ENCODE measurements at places on chromosomes 3 and 15. TPM values are rescaled to one million over a fixed set of nuclear protein-coding genes. Genes with fewer than 3 reads are reported as not detected.
A peak's percentile ranks its signal among the peaks of the same experiment; 100 is the strongest.

The ANKRD34C gene
- not detected for total RNA-seq

The DLL4 gene
- total RNA-seq, result 11.0 TPM

The ALPK3 gene
- total RNA-seq, result 0.69 TPM

The ISLR gene
- 69.4 TPM for total RNA-seq

The EFHB gene
- total RNA-seq, result not detected

The SCN11A gene
- 0.65 TPM for total RNA-seq

GRCh38 chr15:57703387-57703786 lies 3.1 kb upstream of the POLR2M start:
- H3K4me1 ChIP-seq, result peaks cover 11% of the 10 kb centered on the region
- H3K4me3 ChIP-seq, result no peak overlapping the region
- no peaks in the 10 kb centered on the region for H3K27me3 ChIP-seq
- no peaks in the 10 kb centered on the region for H3K36me3 ChIP-seq

DNA sequence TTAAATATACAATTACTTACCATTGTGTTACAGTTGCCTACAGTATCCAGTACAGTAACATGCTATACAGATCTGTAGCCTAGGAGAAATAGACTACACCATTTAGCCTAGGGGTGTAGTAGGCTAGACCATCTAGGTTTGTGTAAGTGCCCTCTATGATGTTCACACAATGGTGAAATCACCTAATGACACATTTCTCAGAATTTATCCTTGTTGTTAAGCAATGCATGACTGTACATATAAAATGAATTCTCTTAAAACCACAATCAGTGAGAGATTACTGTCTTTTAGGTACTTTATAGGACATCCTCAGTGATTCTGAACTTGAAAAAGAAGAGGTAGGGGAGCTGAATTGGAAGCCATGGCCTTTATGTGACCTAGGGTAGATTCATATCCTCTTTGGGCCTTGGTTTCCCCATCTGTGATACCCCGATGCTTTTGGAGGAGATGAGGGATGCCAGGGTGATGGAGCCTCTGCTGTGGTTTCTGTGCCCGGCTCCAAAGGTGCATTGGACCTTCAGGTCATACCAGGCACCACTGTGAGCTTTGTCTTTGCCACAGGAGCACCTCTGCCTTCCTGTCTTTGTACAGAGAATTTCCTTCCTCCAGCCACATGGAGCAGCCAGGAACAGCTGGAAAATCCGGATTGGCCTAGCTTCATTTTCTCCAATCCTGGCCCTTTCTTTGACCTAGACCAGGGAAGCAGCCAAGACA lies 51.9 kb upstream of the FLNB start:
- no peak overlapping the region for H3K4me3 ChIP-seq
- H3K4me1 ChIP-seq, result peaks cover 38% of the 10 kb centered on the region
- H3K27me3 ChIP-seq, result no peaks in the 10 kb centered on the region
- DNase-seq, result no peak
- no peaks in the 10 kb centered on the region for H3K36me3 ChIP-seq
- no peak overlapping the region for H3K27ac ChIP-seq

DNA sequence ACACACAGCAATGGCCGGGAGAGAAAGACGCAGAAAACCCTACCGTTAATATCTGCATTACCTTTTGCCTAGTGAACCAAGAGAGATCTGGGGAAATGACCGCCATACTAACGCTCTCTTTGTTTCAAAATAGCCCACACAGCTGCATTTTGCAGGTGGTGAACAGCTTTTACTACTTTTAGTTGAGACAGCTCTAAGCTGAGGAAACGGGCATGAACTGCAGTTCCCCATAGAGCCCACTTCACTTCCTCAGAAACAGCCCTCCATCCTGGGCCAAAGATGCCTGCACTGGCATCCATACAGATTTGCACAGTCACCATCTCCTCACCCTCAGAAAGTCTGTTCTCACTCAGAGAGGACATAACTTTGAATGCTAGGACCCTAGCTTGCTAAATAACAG lies 45.0 kb downstream of the ZNF860 start:
- H3K27me3 ChIP-seq, result no peaks in the 10 kb centered on the region
- peaks cover 7% of the 10 kb centered on the region for H3K4me1 ChIP-seq
- H3K27ac ChIP-seq, result no peak overlapping the region
- no peak for DNase-seq
- H3K36me3 ChIP-seq, result no peaks in the 10 kb centered on the region

DNA sequence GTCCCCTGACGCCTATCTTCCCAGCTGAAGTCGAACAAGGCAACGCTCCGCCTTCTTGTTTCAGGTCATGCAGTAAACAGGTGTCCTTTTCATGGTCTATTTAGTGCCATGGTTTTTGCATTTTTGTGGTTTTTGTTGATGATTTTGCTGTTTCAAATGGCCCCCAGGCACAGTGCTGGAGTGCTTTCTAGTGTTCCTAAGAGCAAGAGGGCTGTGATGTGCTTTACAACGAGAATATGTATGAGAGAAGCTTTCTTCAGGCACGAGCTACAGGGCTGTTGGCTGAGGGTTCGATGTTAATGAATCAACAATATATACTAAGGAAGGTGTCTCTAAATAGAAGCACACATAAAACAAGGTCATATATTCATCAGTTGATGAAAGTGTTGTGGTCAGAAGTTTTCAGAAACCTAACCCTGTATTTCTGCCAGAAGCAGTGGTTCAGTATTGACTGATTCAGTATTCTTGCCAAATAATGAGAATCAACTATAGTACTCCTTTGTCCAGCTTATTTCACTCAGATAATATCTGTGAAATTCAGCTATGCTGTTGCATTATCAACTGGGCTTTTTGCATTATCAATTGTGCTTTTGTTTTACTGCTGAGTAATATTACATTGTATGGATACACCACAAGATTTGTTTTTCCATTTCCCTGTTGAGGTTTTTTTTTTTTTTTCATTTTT lies 18.5 kb downstream of the LIMD1 start:
- H3K4me3 ChIP-seq, result no peak overlapping the region
- H3K4me1 ChIP-seq, result peaks cover 91% of the 10 kb centered on the region
- DNase-seq, result no peak
- no peaks in the 10 kb centered on the region for H3K27me3 ChIP-seq

DNA sequence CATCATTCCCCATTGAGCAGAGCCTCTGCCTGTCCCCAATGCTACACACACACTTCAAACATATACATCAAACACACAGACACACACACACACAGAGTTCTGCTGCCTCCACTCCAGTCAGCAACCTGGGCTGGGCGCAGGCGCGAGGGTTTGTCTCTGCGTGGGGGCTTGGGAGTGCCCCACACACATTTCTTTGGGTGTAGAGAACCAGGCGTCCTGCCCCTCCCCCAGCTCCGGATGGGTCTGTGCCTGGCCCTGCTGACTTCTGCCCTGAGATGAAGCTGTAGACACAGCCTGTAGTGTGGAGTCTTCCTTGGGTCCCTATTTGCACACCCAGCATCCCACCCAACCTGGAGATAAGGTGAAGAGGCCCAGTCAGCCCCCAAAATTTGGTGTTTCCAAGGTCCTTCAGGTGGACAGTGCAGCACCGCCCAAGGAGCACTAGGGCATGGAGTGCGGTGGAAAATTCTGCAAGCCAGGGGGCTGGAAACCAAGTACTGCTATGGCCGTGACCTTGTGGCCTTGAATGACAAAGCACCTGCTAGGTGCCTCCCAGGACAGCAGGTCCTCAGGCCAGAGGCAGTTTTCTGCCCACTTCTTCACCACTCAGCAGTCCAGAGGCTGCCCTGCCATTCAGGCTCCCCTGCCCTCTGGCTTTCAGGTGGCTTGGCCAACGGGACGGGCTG lies 26.8 kb downstream of the FBXW12 start:
- no peak overlapping the region for H3K4me3 ChIP-seq
- H3K4me1 ChIP-seq, result peaks cover 42% of the 10 kb centered on the region
- H3K27ac ChIP-seq, result no peak overlapping the region
- peak; percentile 70 for DNase-seq
- no peaks in the 10 kb centered on the region for H3K36me3 ChIP-seq
- no peaks in the 10 kb centered on the region for H3K27me3 ChIP-seq

GRCh38 chr3:197317250-197317963 lies 19.0 kb upstream of the DLG1 start:
- no peaks in the 10 kb centered on the region for H3K4me1 ChIP-seq
- H3K27me3 ChIP-seq, result peaks cover 12% of the 10 kb centered on the region
- H3K36me3 ChIP-seq, result no peaks in the 10 kb centered on the region
- H3K27ac ChIP-seq, result no peak overlapping the region
- DNase-seq, result no peak
- no peak overlapping the region for H3K4me3 ChIP-seq

- no peak for DNase-seq
- H3K4me1 ChIP-seq, result no peaks in the 10 kb centered on the region
- H3K4me3 ChIP-seq, result no peak overlapping the region
- H3K27me3 ChIP-seq, result no peaks in the 10 kb centered on the region
- no peak overlapping the region for H3K27ac ChIP-seq
Observed at GRCh38 chr3:127320529-127321121, 32.8 kb upstream of the PRR20G start.

GRCh38 chr3:149941946-149942345 lies 28.7 kb downstream of the PFN2 start:
- H3K27me3 ChIP-seq, result no peaks in the 10 kb centered on the region
- no peak overlapping the region for H3K4me3 ChIP-seq
- DNase-seq, result no peak
- H3K4me1 ChIP-seq, result peaks cover 15% of the 10 kb centered on the region
- peaks cover 39% of the 10 kb centered on the region for H3K36me3 ChIP-seq

- no peak overlapping the region for H3K27ac ChIP-seq
- DNase-seq, result no peak
- peaks cover 13% of the 10 kb centered on the region for H3K4me1 ChIP-seq
- no peaks in the 10 kb centered on the region for H3K27me3 ChIP-seq
Observed at GRCh38 chr3:171490901-171491300, 30.7 kb upstream of the TNIK start.

GRCh38 chr3:66620296-66620695 lies 119.5 kb upstream of the LRIG1 start:
- no peaks in the 10 kb centered on the region for H3K27me3 ChIP-seq
- no peaks in the 10 kb centered on the region for H3K4me1 ChIP-seq
- no peaks in the 10 kb centered on the region for H3K36me3 ChIP-seq
- H3K4me3 ChIP-seq, result no peak overlapping the region
- no peak for DNase-seq

- H3K4me3 ChIP-seq, result no peak overlapping the region
- no peaks in the 10 kb centered on the region for H3K27me3 ChIP-seq
- H3K4me1 ChIP-seq, result no peaks in the 10 kb centered on the region
- DNase-seq, result no peak
Observed at GRCh38 chr3:18703798-18704197, 278.7 kb upstream of the SATB1 start.

DNA sequence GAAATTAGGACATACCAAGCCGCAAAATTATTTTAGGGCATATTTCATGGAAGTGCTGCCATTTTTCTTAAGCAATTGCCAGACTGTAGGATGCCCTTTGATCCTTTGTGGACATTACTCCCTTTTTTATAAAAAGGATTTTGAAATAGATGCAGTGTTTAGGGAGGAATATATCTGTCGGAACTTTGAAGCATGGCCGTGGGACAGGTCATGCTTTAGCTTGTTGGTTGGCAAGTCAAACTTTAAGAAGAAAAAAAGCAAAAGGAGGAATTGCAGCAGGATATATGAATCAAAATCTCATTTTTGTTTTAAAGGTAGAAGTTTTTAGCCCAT lies 122.1 kb downstream of the MCTP2 start:
- H3K27me3 ChIP-seq, result no peaks in the 10 kb centered on the region
- no peak overlapping the region for H3K27ac ChIP-seq
- H3K4me3 ChIP-seq, result no peak overlapping the region
- peaks cover 83% of the 10 kb centered on the region for H3K36me3 ChIP-seq
- DNase-seq, result no peak

DNA sequence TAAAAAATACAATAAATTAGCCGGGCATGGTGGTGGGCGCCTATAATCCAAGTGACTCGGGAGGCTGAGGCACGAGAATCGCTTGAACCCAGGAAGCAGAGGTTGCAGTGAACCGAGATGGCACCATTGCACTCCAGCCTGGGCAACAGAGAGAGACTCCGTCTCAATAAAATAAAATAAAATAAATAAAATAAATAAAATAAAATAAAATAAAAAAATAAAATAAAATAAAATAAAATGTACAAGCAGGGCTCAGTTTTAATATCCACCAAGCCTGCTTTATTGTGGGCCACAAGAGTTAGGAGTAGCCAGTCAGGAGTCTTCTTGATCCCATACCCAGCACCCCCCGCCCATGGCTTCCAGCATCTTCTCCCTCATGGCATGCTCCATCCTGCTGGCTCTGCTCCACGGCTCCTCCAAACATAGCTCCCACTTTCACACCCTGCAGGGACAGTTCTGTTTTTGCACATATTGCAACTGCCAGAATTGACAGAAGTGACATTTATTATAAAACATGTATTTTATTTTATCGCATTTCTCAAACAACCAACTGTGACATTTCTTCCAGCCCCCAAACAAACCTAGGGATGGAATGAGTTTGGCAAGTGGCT lies 42.6 kb upstream of the RGMA start:
- no peak overlapping the region for H3K4me3 ChIP-seq
- no peaks in the 10 kb centered on the region for H3K4me1 ChIP-seq
- no peaks in the 10 kb centered on the region for H3K36me3 ChIP-seq
- no peak for DNase-seq

All from spleen (tissue), 13 donors.